ENCODE measurements at places on chromosomes 4 and X. TPM values are rescaled to one million over a fixed set of nuclear protein-coding genes. Genes with fewer than 3 reads are reported as not detected.

DNA sequence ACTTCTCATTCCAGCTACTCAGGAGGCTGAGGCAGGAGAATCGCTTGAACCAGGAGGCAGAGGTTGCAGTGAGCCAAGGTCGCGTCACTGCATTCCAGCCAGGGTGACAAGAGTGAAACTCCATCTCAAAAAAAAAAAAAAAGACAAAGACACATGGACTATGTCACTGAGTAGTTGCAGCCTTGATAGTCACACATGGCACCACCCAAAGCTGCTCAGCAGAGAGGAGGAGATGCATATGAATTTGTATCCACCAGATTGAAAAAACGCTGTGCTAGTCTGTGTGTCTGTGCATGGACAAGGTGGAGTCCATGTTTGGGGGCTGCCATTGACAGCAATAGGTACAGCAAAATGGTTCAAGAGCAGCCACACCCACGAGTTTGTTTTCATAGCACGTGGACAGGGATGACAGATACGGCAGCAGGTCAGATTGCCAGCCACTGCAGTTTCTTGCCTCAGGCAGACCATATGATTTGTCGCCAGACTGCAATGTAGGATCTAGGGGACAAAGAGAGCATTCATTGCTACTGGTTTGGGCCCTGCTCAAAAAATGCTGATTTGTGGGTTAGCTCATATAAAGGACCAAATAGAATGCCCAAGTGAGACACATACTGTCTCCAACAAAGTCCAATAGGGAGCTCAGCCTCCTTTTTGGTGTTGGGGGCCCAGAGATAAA lies 89.9 kb downstream of the CEP135 start:
- no peak for DNase-seq

- no peak for DNase-seq
These were observed 733.3 kb downstream of the RPA4 start for GRCh38 chrX:97616883-97617530.

- DNase-seq: no peak
These were observed 126.9 kb upstream of the NEIL3 start for GRCh38 chr4:177182728-177183127.

DNA sequence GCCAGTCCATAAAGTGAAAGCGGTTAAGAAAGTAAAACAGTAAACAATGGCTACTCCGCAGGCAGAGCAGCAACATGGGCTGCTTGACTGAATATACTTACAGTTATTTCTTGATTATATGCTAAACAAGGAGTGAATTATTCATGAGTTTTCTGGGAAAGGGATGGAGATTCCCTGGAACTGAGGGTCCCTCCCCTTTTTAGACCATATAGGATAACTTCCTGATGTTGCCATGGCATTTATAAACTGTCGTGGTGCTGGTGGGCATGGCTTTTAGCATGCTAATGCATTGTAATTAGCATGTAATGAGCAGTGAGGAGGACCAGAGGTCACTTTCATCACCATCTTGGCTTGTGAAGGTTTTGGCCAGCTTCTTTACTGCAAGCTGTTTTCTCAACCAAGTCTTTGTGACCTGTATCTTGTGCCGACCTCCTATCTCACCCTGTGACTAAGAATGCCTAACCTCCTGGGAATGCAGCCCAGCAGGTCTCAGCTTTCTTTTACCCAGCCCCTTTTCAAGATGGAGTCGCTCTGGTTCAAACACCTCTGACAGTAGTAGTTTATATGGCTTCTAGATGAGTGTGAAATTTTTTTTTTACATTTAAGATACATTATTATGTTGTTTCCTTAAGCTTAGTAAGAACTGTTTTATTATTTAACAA lies 514.8 kb upstream of the TENM3 start:
- DNase-seq: no peak

- no peak for DNase-seq
These were observed 119.7 kb upstream of the RBPJ start for GRCh38 chr4:26201120-26201519.

The FAM156A gene
- total RNA-seq: 9.4 TPM
